Caki2 (cell line): ENCODE measurements at places on chromosomes 2 and 18.

GRCh38 chr2:233807215-233807865 lies 29.2 kb downstream of the MROH2A start:
- no peak for DNase-seq

DNA sequence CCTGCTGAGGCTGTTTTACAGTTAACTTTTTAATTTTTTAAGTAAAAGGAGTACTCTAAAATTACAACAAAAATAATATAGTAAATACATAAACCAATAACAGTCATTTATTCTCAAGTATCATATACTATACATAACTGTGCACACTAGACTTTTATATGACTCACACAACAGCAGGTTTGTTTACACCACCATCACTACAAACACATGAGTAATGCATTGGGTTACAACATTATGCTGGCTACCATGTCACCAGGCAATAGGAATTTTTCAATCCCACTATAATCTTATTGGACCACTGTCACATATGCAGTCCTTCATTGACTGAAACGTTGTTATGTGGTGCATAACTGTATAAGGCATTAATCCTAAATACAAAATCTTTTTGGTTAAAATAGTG lies 42.5 kb downstream of the RASGRP3 start:
- no peak for DNase-seq

DNA sequence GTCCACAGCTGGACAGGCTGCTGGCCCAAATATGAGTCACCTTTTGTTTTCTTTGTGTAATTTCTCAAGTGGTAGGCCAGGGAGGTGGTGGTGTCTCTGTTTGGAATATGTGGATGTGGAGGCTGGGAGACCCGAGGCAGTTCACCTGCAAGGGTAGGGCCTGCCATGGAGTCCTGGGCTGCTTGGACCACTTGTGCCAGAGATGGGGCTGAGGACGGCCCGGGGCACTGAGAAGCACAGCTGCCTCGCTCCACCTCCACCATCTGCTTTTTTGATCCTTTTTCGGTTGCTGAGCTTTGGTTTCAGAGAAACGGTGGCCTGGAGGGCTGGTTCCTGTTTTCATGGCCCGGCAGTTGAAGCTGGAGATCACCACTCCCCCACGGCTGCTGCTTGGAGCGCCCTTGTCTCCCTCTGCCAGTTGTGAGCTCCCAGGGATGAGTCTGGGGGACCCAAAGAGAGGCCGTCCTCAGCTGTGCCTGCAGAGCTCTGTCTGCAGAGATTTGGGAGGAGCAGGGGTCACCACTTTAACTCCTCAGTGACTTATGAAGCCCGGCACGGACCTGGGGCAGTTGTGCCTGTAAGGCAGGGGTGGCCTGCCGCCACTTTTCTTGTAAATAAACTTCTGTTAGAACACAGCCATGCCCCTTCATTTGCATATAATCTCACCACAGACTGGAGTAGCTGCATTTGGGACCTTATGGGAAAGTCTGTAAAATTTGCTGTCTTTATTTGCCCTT lies 67.6 kb upstream of the MCFD2 start:
- no peak for DNase-seq

- no peak for DNase-seq
These were observed 7.9 kb downstream of the TUBB6 start for GRCh38 chr18:12315911-12316310.

DNA sequence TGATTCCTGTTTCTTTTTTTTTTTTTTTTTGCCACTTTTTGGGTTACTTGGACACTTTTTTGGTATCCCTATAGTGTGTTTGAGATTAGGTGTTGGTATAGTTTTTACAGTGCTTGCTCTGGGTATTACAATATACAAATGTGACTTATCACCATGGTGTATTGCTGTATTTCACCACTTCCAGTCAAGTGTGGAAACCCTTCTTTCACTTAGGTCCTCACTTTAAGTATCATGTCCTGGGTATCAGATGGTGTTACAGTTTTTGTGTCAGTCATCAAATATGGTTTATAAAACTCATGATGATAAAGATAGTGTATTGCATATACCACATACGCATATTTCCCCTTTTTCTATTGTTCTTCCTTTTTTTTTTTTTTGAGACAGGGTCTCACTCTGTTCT lies 1.8 kb downstream of the ATP9B start:
- no peak for DNase-seq
